RCC 7860 (cell line): ENCODE measurements at places on chromosomes 16 and 17.

DNA sequence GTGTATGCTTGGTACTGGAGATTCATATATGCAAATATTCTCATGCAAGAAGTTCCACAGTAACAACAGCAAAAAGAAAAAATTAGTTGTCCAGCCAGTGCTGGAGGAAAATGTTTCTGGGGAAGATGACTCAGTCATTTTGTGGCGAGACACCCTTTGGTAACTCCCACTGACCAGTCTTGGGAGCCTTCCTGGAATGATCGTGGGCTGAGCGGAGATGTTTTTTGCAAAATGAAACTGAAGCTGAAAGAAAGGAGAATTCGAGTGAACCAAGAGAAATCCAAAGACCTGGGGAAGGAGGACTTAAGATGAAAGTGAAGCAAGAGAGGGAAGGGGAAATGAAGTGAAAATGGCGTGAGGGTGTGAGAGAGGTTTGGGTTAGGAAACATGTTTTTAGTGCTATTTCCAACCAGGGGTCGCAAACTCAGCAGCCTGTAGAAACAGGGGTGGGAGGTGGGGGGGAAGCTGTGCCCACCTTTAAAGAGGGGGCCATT is 5.2 kb downstream of the ITPRIPL2 start:
- DNase-seq: peak; percentile 72

GRCh38 chr17:43787728-43788127 is 7.5 kb downstream of the CFAP97D1 start:
- DNase-seq: no peak

GRCh38 chr17:1179112-1179817 is 516 bp downstream of the ABR start:
- DNase-seq: no peak

- DNase-seq: no peak
Observed at GRCh38 chr16:5305023-5305422, 207.4 kb upstream of the EEF2KMT start.

DNA sequence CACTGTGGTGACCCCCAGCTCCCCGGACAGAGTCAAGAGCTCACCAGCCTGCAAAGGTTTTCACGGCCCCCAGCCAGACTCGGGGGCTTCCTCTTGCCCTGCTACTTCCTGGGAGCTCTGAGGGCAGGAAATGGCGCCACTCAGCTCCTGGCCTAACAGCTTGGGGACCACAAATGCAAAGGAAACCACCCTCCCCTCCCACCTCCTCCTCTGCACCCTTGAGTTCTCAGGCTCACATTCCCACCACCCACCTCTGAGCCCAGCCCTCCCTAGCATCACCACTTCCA is 375 bp upstream of the SPN start:
- no peak for DNase-seq

GRCh38 chr17:43832976-43833829 is at the start of gene MPP3:
Gene MPP3 (minus strand): TSS chr17:43833146. CDS start chr17:43831906, 1,240 bp downstream.
- peak; percentile 46 for DNase-seq

DNA sequence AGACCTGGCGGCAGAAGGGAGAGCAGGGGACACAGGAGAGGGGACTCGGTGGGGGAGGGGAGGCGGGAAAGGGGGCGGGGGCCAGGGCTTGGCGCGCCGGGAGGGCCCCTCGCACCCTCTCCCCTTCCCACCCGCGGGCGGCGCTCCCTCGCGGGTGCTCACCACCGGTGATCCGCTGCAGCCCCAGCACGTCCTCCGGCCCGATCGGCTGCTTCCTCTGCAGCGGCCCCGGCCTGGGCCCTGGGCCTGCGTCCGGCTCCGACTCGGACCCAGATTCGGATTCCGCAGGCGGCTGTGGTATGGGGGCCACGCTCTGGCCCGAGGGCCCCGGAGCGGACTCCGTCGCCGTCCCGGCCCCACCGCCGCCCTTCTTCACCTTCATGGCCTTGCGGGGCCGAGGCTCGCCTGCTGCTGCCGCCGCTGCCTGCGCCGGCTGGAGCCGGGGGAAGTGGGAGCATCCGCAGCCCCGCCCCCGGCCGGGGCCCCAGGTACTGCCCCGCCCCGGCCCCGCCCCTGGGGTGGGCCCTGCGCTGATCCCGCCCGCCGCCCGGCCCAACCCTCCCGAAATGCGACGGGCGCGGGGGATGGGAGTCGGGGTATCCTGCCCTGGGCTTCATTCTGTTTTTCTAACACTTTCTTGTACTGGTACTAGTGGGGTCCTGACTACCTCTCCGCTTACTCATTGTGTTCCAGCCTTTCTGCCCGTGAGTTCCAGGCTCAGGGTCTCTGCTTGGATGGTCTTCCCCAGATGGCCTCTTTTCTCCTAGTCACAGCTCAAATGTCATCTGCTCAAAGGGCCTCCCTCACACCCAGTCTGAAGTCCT is at the start of gene UNC119:
UNC119 (minus strand) TSS at position 449 of the 824 bp plus-strand sequence; CDS start at position 382, 67 bp downstream.
- peak; percentile 39 for DNase-seq

- DNase-seq: no peak
Observed at GRCh38 chr16:13377143-13377542, 475.7 kb downstream of the SHISA9 start.

- no peak for DNase-seq
Observed at GRCh38 chr17:32156656-32157055, 14.4 kb downstream of the RHOT1 start.

DNA sequence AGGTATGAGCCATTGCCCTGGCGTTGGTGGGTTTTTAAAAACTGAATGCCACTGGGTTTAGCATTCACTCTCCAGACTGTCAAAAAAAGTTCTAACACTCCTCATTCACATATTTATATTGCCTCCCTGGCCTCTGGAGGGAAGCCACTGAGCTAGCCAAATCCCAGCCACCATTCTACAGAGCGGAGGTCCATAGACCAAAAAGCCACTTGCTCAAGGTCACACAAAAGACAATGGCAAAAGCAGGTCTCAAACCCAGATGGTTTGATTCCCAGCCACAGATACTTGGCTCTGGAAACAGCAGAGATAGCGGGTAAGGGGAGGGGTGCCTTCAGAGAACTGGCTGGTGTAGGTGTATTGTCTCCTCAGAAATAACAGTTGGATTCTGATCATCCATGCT is 18.0 kb upstream of the CDIPT start:
- DNase-seq: no peak

GRCh38 chr16:85563515-85564276 is 49.4 kb upstream of the GSE1 start:
- peak; percentile 71 for DNase-seq

DNA sequence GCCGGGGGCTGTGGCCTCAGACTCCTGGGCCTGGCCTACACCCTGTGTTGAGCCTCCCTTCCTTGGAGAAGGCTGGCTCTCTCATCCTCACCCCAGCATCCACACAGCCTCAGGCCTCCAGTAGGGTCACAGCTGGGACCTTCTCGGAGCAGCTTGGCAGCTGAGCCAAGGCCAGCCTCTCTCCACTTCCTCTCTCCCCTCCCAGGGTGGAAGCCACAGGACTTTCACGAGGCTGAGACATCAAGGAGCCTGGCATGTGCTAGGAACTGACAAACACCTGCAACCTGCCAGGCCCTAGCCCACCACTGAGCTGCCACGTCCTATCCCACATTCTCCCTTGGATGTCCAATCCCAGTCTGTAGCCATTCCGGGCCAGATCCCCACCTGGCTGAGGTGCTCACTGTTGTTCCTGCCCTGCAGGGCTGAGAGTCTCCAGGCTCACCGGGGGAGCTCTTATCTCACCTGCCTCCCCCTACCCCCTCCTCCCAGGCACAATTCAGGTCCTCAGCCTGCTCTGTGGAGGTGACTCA is 3.1 kb downstream of the MMP15 start:
- no peak for DNase-seq

- DNase-seq: peak; percentile 88
Observed at GRCh38 chr16:66988197-66988788, at the start of gene CES4A. Gene CES4A (plus strand): TSS chr16:66988589. CDS start chr16:66988773, 184 bp downstream.

GRCh38 chr16:58125781-58126335 is 3.3 kb downstream of the CFAP20 start:
- DNase-seq: no peak

- DNase-seq: no peak
Observed at GRCh38 chr17:58521680-58522079, 7.2 kb upstream of the MTMR4 start.

DNA sequence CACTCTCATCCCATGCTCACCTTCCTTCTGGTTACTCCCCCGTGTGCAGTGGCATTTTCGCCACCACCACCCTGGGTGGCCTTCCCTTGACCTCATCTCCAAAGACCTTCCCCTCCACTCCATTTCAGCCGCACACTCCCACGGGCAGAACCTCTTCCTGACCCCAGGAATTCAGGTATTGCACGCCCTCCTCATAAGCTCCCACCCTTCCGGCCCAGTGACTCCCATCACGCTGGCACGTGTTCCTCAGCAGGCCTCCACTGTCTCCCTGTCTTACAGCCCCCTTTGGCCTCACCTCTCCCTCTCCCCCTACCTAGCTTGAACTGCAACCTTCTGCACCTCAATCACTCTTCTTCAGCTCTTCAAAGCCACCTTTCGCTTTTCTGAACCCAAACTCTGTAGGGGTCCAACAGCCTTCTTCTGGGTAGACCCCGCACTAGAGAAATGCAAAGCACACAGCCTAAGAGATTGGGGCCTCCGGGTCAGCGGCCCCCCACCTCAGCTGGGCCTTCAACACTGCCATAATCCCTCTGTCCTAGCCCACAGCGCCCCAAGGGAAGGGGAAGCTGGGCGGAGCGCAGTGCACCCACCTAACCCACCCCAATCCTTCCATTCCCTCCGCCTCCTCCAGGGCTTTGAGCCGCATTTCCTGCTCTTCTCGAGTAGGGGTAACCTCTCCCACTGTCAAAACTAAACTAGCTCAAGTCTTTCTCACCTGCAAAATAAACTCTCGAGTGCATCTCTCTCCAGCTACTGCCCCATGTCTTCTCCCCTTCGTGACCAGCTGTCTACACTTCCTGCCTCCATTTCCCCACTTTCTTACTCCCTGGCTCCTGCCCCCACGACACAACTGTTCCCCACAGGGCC is 1.7 kb upstream of the TMEM97 start:
- no peak for DNase-seq

DNA sequence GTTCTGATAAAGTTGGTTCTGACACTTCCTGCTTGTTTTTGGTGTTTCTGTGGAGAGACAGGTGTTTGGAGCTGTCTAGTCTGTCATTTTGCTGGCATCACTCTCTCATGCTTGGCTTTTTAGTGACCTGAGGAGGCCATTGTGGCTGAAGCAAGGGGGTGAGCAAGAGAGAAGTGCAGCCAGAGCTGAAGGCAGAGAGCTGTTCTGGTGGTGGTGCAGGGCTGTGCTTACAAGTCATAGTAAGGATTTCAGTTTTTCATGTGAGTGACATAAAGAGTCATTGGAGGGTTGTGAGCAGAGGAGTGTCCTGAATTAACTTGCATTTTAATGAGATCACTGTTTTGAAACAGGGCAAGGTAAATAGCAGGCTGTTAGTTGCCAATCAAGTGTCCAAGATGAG is 97.5 kb downstream of the CHD9 start:
- DNase-seq: no peak

- DNase-seq: no peak
Observed at GRCh38 chr16:68380676-68381362, 67.5 kb downstream of the SMPD3 start.

- no peak for DNase-seq
Observed at GRCh38 chr17:17552351-17553216, 38.9 kb downstream of the PEMT start.

GRCh38 chr16:87778476-87778829 is 12.7 kb upstream of the KLHDC4 start:
- DNase-seq: no peak

DNA sequence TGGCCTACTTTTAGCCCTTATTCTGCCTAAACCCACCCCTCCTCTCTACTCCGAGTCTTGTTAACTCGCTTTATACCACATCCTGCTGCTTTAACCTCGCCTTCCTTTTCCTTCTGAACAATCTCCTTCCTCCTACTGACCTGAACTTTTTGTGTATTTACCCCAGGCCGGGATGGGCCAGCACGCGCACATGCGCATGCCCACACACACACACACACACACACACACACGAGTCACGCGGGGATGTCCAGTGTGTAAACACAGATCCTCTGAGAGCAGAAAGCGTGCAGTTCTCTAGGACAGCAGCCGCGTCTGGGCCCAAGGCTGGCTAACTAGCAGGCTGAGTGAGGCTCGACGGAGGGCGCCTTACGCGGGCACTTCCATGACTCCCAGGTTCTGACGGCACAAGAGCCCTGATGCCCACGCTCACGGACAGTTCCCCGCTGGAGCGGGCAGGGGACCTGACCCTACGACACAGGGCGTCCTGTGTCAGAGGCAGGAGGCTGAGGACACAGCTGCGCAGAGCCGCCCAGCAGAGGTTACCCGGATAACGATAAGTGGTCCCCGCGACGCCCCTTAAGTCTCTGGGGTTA is 610 bp downstream of the PIK3R5 start:
- DNase-seq: no peak

GRCh38 chr17:64357191-64357981 is 33.3 kb downstream of the PECAM1 start:
- DNase-seq: no peak

DNA sequence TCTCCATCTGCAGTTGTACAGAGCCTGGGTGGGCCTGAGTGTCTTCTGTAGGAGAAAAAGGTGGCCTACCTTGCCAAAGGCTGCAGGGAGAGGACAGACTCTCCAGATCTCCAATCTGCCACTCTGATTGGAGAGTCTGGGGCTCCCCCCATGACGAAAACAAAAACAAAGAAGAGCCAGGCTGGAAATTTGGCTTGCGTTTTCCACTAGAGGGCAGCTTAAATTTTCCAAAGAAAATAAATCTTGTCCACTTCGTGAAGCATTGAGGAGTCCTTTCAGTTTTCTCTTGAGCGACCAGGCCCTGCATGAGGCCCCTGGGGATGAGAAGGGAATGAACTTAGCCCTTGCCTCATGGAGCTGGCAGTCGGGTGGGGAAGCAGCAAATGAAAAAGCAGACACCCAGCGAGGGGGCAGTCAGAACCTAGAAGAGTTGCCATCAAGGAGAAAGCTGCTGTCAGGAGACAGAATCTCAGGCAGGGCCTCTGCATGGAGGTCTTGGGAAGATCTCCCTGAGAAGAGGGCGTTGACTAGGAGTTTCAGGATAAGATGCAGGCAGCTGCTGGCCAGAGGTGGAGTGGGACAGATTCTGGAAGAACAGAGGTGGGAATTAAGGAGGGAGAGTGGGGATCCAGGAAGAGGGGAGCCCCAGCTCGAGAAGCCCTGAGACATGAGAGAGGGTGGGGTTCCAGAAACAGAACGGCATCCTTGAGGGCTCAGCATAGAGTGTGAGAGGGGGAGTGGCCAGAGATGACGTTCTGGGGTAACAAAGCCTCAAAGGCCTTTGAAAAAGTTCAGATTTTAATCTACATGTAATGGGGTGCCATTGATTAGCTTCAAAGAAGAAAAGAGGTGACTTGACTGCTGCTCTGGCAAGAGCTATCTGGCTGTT is 8.4 kb upstream of the SHCBP1 start:
- peak; percentile 9 for DNase-seq
